ENCODE measurements at places on chromosomes 3 and 15.
A peak's percentile ranks its signal among the peaks of the same experiment; 100 is the strongest.

DNA sequence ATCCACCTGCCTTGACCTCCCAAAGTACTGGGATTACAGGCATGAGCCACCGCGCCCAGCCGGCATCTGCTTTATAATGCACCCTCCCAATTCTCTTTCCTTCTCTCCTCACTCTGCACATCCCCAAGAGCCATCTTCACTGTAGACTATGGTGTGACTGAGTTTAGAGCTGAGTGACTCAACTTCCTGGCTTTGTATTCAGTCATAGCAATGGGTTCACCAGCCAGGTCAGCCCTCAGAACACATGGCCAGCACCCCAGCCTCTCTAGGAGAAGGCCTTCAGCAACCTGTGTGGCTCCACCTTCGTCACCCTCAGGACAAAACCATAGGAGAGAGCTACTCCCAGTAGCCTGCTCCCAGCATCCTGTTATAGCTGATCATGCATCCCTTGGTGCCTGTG is 33.0 kb downstream of the ARID3B start:
- no peak for DNase-seq

GRCh38 chr3:45677033-45677446 is 12.2 kb upstream of the SACM1L start:
- peak; percentile 68 for DNase-seq

DNA sequence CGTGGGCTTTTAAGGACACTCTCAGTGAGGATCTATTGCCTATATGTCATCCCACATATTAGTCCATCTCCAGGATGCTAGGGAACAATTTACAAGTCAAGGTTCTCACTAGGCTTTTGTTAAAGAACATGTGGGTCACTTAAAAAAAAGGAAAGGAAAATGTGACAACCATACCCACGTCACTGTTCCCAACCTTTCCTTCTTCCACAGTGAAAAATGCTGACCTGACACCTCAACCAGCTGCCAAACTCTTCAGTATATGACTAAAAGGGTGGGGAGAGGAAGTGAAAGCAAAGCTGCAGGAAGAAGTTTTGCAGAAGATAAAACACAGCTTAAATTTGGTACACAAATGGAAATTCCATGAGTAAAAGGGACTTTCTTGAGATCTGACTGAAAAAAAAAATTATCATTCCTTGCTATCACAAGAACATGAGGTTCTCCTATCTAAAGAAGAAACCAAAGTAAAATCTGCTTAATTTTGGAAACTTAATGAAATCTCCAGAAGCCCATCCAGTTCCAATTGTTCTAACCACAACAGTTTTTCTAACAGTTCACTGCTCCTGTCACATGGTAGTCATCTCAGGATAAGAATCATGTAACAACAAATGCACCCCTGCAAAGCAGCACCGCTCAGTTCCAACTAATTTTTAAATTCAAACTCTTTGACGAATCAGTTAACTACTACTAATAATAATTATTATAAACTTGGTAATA is 117.0 kb upstream of the TSPAN3 start:
- DNase-seq, result peak; percentile 40

- DNase-seq, result no peak
Measured at GRCh38 chr3:69292185-69292584, 93.7 kb downstream of the FRMD4B start.

DNA sequence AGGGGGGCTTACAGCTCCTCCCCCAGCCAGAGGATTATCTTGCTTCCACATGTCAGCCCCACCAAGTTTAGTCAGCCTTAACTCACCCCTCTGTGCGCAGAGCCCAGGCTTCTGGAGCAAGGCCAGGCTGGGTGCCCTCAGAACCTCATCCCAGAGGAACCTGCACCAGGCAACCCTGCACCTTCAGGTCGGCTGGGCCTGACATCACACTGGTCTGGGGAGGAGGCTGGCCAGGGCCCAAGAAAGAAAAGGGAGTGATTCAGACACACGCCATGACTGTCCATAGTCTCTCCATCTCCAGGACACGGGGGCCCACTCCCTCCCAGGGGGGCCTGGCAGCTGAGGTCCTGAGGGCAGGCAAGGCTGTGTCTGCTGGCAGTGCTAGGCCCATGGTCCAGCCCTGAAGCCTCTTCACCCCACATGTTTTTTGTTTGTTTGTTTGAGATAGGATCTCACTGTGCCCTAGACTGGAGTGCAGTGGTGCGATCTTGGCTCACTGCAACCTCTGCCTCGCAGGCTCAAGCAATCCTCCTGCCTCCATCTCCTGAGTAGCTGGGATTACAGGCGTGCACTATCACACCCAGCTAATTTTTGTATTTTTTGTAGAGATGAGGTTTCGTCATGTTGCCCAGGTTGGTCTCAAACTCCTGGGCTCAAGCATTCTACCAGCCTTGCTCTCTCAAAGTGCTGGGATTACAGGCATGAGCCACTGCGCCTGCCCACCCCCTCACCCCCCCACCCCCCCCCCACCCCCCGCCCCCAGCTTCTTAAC is 11.1 kb downstream of the TNK2 start:
- peak; percentile 79 for DNase-seq

GRCh38 chr15:99158626-99159412 is 53.9 kb downstream of the SYNM start:
- no peak for DNase-seq

Measured in HFFc6 (cell line).